GDM1 (cell line): ENCODE measurements at places on chromosomes 16 and 17.

DNA sequence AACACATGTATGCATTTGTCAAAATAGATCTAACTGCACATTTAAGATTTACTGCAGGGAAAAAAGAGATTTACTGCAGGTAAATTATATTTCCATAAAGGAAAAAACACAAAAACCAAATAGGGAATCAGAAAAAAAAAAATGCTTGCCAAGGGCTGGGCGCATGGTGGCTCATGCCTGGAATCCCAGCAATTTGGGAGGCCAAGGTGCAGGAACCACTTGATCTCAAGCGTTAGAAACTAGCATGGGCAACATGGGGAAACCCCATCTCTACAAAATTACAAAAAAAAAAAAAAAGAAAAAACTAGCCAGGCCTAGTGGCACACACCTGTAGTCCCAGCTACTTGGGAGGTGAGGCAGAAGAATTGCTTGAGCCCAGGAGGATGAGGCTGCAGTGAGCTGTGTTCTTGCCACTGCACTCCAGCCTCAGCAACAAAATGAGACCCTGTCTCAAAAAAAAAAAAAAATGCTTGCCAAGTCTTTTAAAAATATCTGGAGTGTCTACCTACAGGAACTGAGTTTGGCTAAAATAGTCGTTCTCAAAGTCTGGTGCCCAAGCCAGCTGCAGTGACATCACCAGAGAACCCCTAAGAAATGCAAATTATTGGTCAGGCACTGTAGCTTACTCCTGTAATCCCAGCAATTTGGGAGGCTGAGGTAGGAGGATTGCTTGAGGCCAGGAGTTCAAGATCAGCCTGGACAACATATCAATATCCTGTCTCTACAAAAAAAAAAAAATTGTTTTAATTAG, 17.5 kb downstream of the TRIM25 start:
- no peak for DNase-seq

DNA sequence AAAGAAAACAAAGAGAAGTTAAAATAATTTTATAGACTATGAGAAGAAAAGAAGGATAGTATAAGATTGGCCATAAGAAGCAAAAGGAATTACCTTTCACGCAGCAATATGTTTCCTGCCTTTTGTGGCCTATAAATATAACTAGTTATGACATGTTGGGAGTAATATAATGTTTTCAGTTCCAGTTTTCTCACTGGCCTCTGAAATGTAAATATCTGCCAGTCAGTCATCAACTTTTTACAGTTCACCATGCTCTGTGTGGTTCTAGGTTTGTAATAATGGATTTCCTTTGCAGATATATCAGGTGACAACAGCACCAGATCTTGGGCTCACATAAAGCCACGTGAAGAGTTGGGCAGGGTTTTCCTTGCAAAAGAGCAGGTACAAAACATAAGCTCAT, 94.3 kb downstream of the ABCA8 start:
- no peak for DNase-seq

DNA sequence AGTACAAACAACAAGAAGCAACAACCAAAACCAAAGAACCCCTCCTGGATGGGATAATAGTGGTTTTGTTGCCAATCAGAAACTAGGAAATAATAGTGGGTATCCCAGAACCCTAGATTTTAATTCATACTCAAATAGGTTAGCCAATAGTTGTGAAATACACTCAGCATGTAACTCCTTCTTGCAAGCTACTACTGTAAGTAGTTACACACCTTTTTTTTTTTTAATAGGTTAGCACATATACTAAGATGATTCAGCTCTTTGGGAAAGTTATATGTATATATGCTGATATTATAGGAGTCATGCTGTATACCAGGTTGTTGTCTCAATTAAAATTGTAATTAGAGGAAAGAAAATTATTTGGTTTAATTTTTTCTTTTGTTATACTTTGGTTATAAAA, 92.5 kb upstream of the HAS3 start:
- no peak for DNase-seq

DNA sequence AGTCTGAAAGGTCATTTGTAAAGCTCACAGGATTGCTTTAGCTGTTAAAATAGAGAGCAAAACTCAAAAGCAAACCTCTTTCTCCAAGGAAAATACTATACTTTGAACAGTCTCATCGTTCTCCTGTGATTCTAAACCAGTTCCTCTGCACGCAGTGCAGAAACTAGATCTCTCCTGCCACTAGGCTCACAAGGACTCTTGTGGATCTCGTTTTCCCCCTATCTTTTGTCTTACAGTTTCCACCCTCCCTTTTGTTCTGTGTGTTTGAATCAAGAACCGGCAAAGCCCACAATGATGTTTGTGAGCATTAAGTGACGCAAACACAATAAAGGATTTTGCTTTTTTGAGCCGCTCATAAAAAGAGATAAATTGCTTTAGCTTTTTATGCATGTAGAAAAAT, 1103.5 kb upstream of the RBFOX1 start:
- no peak for DNase-seq

- no peak for DNase-seq
Observed at GRCh38 chr16:81680444-81681275, 98.4 kb upstream of the PLCG2 start.

DNA sequence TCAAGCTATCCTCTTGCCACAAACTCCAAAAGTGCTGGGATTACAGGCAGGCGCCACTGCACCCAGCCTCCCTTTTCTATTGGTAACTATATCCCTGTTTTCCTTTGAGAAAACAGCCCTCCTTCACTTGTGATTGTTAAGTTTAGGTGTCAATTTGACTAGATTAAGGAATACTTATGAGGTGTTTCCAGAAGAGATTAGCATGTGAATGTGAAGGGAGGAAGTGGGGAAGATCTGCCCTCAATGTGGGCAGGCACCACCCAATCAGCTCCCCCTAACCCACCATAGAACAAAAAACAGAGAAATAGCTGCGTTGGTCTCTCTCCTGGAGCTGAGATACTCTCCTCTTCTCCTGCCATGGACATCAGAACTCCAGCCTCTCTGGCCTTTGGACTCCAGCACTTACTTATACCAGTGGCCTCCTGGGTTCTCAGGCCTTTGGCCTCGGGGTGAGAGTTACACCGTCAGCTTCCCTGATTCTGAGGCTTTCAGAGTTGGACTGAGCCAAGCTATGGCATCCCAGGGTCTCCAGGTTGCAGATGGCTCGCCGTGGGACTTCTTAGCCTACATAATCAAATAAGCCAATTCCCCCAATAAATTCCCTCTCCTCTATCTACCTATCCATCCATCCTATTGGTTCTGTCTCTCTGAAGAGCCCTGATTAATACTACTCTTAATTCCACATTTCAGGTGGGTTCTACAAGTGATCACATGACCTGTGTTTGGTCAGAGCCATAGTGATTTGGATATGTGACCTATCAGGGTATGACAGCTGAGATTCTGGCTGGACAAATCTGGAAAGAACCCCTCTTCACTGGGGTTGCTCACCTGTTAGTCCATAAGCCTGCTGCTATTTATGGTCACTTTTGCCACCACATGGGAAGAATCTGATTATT, 12.0 kb upstream of the STAT3 start:
- no peak for DNase-seq

DNA sequence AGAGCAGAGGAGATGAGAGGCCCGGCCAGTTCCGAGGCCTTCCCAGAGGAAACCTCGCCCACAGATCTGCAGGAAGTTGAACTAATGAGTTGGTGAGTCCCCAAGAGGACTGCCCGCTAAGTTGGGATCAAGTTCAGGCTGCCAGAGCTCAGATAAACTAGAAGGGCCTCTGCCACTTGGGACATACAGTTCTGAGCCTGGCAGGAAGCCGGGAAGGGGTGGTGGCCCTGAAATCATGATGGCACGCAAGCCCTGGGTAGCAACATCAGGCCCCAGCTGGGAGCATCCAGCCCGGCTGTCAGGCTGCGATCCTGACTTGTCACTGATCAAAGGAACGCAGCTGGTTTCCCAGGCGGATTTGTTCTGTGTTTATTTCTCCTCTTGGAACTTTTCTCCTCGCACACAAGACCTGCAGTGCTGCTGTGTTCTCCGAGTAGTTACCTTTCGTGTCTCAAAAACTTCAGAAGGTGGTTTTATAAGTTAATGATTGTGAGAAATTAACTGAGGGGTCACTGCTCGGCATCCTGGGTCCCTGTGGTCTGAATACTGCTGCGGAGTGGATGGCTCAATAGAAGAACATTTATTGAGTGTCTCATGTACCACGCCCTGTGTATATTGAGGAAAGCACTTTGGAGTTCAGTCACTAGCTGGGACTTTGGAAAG, 8.0 kb upstream of the WFDC1 start:
- DNase-seq: no peak
